ENCODE measurements at places on chromosomes 7 and 10.

- no peak for DNase-seq
Measured at GRCh38 chr7:89332026-89332425, 536.5 kb upstream of the TEX47 start.

DNA sequence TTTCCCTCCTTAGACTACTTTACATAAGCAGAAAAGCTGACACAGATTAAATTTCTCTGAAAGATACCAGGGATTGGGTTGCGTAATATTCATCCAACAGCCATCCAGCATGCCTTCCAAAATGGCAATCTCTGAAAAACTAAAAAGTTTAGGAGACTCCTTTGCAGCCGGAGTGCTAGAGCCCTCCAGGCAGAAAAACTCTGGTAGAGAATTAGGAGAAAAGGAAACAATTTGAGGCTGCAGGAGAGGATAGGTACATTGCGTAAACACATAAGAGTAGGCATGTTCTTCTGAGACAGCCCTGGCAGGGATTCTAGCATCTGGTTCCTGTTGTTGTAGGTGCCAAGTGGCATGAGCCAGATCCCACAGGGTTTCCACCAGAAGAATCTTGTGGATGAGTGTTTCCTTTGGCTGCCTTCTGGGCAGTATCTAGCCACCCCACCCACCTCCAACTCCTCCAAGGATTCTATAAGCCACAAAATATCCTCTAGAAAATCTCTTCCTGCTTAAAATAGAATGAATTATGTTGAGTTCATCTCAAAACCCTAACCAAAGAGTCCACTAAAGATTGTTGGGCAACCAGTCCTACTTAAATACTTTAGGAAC lies 402.4 kb downstream of the HGF start:
- DNase-seq: no peak

DNA sequence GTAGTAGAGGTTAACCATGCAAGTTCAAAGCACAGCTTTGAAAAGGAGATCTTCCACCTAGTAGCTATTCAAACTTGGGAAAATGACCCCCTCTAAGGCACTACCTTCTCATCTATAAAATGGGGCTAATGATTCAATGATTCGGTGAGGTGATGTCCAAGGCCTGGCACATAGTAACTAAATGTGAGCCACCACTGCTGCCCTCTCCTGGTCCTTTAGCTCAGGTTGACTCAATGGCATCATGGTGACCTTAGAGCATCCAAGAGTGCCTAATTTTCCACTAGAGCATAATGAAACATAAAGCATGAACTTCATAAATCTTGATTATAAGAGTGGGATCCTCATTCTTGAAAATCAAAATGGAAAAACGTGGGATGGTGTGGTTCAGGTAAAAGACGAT lies 16.3 kb upstream of the PLCE1 start:
- no peak for DNase-seq

DNA sequence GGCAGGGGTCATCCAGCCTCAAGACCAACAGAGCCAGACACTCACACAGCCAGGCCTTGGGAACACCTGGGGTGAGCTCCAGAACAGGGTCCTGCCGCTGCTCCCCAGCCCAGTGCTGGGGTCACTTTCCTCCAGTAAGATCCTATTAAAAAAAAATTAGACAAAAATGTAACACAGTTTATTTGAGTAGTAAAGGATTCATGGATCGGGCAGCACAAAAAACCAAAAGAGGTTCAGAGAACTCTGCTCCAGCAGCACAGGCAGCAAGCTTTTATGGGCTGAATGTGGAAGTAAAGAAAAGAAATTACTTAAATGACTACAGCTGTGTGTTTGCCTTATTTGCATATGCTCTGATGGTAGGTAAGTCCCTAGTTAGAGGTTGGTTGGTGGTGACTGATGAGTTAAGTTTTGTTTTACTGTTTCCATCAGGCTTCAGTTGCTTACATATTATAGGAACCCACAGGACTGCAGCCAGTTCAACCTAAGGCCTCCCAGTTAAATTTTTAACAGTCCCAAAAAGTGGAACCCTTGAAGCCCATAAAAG lies 80.5 kb upstream of the FGFR2 start:
- DNase-seq: no peak

DNA sequence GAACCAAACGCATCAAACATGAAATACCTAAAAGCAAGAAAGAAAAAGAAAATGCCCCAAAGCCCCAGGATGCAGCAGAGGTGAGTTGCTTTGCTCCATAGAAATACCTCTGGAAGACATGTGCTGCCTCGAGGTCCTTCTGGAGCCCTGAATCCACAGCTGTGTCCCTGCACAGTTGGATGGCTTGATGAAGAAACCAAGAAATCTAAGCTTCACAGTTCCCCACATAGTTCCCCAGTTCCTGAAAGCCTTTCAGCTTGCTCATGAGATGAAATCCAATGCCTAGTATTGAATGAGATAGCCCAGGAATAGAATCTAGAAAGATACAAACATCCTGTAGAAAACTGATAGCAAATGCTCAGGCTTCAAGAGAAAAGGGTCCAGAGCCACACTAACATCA lies 182.8 kb downstream of the RTKN2 start:
- DNase-seq: no peak
